ENCODE measurements at places on chromosomes 11 and 22.

DNA sequence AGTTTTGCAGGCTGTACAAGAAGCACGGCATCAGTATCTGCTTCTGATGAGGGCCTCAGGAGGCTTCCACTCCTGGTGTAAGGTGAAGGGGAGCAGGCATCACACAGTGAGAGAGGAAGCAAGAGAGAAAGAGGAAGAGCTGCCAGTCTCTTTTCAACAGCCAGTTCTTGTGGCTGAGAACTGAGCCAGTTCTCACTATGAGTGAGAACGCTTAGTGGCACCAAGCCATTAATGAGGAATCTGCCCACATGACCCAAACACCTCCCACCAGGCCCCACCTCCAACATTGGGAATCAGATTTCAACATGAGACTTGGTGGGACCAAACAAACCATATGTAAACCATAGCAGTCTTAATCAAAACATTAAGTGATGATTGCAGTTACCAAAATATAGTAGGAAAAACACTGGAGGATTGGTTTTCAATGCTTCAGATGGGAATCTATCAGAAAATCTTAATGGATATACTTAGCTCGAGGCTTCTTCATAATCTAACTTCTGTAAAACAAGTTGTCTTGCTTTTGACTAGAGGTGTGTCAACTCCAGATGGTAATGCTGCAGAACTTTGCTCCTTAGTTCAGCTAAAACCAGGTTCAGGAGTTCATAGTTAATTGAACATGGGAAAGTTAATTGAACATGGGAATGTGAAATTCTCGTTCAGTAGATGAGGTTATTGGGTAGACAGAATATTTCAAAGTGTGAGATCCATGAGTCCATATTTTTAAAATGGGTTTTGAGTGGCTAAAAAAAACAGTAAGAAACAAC is 12.2 kb downstream of the FAR1 start:
- no peak for DNase-seq

DNA sequence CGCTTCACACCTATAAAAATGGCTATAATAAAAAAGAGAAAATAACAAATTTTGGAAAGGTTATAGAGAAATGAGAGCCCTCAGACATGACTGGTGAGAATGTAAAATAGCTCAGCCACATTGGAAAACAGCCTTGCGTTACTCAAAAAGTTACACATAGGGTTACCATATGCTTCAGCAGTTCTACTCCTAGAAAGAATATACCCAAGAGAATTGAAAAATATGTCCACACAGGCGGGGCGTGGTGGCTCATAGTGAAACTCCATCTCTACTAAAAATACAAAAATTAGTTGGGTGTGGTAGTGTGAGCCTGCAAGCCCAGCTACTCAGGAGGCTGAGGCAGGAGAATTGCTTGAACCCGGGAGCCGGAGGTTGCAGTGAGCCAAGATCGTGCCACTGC is 7.6 kb upstream of the JHY start:
- no peak for DNase-seq

DNA sequence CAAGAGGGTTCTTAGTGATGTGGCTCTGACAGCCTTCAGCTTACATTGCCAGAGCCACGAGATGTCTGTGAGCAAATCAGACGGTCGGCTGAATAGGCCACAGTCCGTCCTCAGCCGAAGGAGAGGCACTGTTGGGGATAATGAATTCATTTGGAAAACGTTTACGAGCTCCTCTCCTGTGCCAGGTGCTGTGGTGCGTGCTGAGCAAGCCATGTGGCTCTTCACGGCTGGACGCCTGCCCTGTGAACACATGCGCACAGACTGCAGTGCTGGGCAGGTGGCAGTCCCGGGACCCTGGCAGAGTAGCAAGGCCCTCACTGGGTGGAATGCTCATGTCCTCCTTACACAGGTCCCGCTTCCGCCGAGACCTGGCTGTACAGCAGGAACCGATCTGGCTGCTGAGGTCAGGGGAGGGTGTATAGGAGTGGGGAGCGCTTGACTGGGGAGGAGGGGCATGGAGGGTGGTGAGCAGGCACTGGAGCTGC is 6.8 kb downstream of the TBC1D22A start:
- DNase-seq = no peak

GRCh38 chr11:1298695-1299492 is 10.5 kb downstream of the TOLLIP start:
- DNase-seq = peak; percentile 50

DNA sequence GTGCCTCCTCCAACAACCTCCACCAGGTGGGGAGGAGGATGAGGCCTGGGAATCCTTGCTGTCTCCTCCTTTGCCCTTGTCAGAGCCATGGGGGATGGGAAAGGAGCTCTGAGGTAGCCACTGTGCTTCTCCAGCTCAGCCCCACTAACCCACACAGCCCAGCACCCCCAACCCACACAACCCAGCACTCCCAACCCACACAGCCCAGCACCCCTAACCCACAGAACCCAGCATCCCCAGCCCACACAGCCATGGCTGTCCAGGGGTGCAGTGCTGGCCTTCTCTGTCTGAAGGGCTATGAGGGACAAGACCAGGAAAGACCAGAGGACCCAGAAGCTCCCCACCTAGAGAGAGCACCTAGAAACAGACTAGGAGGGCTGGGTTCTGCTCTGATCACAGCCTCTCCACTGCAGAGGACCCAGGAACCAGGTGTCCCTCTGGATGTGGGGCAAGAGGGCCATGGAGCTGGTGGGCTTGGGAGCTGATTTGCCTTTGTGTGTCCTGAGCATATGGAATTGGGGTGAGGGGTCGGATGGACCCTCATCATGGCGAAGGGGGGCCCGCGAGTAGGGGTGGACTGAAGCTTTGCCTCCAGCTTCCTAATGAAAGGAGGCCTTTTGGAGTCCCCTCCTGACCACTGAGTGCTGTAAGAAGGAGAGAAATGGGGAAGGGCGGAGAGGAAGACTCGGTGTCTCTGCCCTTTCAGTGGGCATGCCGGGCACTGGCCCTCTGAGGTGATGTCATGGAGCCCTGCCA is 117.6 kb upstream of the THY1 start:
- DNase-seq = no peak

DNA sequence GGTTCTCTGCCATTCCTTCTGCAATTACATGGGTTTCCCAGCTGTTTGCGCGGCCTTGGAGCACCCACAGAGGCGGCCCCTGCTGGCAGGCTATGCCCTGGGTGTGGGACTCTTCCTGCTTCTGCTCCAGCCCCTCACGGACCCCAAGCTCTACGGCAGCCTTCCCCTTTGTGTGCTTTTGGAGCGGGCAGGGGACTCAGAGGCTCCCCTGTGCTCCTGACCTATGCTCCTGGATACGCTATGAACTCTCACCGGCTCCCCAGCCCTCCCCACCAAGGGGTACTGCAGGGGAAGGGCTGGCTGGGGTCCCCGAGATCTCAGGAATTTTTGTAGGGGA is 2.6 kb downstream of the RCE1 start:
- DNase-seq = no peak

DNA sequence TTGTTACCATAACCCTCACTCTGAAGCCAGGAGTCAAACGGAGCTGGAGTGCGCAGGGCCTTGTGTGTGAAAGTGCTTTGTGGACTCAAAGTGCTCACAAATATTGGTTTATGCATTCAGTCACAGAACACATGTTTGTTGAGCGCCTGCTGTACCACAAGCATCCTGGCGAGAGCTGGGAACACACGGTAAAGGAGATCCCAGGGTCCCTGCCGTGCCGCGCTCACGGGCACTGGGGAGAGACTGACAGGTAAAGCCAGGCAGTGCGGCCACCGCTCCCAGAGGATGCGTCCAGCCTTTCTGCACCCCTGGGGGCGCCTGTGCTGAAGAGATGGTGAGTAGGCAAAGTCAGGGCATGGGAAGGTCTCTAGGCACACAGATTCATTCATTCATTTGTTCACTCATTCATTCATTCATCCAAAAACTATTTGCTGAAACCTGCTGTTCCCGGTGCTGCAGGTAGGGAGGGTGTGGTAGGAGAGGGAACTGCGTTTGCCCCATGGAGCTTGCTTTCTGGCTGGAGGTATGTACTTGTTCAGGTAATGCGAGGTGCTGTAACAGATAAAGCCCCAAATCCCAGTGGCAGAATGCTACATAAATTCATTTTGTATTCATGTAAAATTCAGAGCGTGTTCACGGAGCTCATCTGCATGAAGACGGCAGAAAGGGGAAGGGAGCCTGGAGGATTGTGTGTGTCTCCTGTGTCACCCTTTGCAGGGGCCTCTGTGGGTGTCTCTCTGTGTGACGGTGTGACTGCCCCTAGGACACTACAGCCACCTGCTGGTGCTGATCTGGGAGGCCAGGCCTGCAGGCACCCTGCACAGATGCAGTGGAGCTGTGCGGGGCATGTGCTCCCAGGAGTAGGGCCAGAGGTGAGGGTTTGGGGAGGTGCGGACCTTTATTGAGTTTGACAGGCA is 167.0 kb upstream of the B3GAT1 start:
- DNase-seq = no peak

GRCh38 chr11:110601936-110602335 is 110.3 kb downstream of the ARHGAP20 start:
- no peak for DNase-seq

GRCh38 chr11:27909386-27909785 is 198.6 kb downstream of the KIF18A start:
- no peak for DNase-seq

DNA sequence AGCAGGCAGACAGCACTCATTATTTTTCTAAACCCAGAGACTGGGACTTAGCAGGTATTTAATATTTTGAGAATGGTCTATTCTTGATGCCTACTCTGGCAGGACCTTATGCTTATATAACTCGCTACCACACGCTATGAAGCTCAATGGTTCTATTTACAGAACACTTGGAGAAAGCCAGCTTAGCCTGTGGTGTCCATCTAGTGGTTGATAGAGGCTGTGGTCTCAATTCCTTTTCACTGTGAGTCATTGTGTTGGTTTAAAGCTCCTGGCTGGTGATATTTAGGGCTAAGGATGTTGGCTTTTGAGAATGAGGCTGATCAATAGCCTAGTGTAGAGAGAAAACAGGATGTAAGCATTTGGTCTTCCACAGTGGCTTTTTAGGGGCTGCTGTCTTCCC is 206.4 kb downstream of the DBX1 start:
- DNase-seq = peak; percentile 83

DNA sequence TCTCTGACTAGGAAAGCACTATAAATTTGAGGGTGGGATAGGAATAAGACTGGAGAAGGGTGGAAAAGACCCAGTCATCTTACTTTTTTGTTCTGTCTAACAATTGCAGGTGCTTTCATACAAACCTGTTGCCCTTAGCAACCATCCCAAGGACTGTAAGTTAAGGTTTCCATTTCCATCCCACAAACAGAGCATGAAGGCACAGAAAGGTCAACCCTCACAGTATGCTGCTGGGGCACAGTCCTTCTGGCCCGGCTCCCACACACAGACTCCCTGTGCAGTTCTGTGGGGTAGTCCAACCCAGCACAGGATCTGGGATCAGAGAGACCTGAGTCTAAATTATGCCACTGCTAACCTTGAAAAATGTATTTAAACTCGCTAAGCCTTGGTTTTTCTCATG is 38.4 kb upstream of the ETS1 start:
- DNase-seq = no peak

- DNase-seq = no peak
These were observed 205.5 kb downstream of the CCT8L2 start for GRCh38 chr22:16387088-16387487.

GRCh38 chr11:68528630-68529029 is 68.1 kb downstream of the PPP6R3 start:
- DNase-seq = no peak

- peak; percentile 26 for DNase-seq
These were observed 3.4 kb downstream of the CCDC89 start for GRCh38 chr11:85682330-85683305.

DNA sequence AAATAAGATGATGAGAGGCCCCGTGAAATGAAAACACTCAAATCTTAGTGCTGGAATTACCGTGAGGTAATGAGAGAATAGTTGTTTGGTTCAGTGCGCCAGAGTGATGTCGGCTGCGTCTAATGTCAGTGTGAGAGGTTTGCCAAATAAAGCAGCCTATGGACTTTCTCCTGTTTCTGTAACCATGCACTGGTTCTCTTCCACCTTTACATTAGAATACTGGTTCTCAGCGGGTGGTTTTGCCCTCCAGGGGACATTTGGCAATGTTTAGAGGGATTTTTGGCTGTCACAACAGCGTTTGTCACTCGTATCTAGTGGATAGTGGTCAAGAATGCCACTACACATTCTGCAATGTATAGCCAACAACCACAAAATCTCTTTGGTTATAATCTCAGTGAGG is 1.1 kb downstream of the OOSP4B start:
- DNase-seq = no peak

GRCh38 chr11:27076121-27076589 is 35.5 kb downstream of the BBOX1 start:
- DNase-seq = no peak

DNA sequence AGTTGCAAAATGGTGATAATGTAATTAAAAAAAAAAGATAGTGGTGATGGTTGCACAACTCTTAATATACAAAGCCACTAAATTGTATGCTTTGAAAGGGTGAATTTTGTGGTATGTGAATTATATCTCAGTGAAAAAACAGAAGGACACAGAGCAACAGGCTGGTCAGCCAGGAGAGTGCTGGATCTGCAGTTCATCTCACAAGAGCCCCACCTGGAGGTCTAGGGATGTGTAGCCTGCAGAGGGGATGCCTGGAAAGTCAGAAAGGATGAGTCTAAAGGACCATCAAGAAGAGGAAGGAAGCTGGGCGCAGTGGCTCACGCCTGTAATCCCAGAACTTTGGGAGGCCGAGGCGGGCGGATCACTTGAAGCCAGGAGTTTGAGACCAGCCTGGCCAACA is 9.0 kb downstream of the POLR3H start:
- no peak for DNase-seq

DNA sequence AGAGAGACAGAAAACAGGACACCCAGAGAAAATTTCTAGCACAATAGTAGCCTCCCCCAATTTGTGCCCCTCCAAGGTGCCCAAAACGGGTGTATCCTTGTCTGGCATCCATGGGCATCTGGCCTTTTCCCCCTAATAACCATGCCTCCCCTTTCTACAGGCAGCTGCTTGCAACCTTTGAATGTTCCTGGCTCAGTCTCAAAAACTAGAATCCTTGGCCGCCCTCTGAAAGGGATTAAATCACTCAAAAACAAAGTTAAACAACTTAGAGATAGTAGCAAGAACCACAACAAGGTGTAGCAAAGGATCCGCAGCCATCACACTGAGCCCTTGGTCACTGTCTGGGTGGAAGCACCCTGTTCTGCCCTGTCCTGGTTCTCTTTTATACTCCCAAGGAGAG is 105.6 kb downstream of the MN1 start:
- no peak for DNase-seq

DNA sequence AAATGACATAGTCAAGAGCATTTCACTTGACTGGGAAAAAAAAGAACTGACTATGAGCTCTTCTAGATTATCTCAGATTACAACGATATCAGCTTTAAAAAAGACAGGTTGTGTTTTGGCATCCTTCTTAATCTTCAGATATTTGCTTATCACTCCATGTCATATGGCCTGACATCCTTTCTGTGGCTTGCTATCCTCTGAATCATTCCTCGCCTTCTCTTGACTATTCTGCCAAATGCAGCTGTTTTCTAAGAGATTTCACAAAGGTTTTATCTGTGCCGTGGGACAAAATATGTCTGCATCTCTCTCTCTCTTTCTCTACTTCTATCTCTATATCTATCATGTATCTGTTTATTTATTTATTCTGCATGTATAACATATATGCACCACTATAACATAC is 746.1 kb downstream of the CNTN5 start:
- no peak for DNase-seq

- DNase-seq = peak; percentile 68
These were observed 3.7 kb downstream of the OMP start for GRCh38 chr11:77106321-77106720.
